ENCODE measurements at places on chromosomes 7 and 10.
A peak's percentile ranks its signal among the peaks of the same experiment; 100 is the strongest.

DNA sequence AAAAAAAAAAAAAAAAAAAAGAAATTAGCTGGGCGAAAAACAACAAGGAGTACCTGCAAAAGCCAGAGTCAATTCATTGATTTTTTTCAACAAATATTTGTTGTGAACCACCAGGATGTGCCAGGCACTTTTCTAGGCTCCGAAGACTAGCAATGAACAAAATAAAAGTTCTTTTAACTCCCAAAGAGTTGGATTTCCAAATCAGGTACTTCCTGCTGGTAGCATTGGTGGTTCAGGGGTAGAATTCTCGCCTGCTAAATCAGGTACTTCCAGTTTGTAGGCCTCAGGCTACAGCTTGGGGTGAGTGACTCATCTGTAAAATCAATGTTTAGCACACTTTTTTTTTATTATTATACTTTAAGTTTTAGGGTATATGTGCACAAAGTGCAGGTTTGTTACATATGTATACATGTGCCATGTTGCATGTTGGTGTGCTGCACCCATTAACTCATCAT, 10.9 kb downstream of the PPA1 start:
- no peak for DNase-seq

DNA sequence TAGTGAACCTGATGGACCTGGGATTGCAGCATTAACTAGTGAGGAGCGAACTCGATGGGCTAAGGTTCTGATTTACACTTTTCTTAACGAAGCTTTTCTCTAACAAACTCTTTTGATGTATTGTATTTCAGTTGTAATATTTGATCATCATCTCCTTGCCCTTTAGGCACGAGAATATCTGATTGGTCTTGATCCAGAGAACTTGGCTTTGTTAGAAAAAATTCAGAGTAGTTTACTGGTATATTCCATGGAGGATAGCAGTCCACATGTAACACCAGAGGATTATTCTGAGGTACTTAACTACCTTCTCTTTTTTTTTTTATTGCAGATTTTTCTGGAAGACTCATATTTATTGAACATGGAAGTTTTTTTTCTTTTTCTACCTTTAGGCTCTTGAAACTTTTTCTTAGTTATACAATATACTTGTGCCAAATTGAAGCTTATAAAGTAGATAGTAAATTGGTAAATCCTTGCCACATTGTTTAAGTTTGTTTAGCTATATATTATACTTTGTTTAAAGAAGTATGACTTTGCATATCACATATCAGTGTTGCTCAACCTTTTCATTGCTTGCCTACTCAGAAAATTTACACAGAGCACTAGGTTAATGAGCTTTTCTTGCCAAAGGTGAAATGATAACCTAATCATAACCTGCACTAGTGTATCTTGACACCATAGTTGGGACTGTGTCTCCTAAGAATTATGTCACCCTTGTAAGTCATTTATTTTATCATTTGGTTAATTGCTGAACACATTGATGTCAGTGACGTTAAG, 30.4 kb downstream of the CROT start:
- DNase-seq, result no peak

GRCh38 chr7:155206318-155207020, 91.2 kb upstream of the INSIG1 start:
- DNase-seq, result peak; percentile 81

GRCh38 chr10:16648366-16648765, 126.7 kb upstream of the C1QL3 start:
- no peak for DNase-seq

DNA sequence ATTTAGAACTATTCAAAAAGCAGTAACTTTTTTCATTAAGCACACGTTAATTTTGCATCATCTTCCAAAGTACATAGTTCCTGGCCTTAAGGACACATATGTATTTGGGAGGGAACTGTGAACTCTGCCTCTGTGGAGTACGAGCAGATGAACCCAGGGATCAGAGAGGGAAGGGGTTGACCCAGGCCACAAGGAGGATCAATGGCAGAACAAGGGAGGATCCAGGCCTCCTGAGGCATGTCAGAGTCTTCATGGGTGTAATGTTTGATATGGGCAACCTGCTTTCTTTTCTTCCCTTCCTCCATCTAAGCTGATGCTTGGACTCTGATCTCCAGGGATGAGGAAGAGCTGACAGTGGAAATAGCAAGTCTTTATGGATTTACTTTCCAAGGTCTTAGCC, 164.0 kb downstream of the SH2D4B start:
- no peak for DNase-seq

GRCh38 chr10:132229096-132229495, 42.3 kb downstream of the DPYSL4 start:
- no peak for DNase-seq

GRCh38 chr10:44888886-44889285, 22.3 kb upstream of the TMEM72 start:
- no peak for DNase-seq

- DNase-seq, result no peak
These were observed 384.2 kb downstream of the TYW1 start for GRCh38 chr7:67380858-67381257.

DNA sequence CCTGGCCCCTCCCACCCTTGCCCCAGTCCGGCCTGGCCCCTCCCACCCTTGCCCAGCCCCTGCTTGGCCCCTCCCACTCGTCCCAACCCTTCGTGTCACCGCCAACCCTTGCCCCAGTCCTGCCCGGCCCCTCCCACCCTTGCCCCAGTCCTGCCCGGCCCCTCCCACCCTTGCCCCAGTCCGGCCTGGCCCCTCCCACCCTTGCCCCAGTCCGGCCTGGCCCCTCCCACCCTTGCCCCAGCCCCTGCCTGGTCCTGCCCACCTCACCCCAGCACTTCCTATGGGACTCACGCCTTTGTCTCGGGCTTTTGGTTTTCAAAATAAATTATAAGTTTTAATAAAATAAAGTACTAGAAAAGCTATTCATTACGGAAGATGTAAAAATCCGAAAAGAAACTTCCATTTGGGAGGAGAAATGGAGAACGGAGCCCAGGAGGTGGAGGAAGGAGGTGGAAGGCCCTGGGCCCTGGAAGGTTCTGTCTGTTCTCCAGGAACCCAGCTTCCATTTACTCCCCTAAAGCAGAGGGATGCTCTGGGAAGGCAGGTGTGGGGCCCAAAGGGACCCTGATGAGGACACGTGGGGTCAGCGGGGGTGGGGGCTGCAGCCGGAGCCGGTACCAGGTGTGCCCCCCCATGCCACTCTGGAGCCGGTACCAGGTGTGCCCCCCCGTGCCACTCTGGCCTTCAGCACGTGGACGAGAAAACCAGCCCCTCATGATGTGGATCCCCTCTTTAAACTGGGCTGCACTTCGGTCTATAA, 52.2 kb downstream of the PWWP2B start:
- DNase-seq, result no peak

GRCh38 chr10:43943119-43943817, 294.6 kb upstream of the ZNF32 start:
- no peak for DNase-seq

DNA sequence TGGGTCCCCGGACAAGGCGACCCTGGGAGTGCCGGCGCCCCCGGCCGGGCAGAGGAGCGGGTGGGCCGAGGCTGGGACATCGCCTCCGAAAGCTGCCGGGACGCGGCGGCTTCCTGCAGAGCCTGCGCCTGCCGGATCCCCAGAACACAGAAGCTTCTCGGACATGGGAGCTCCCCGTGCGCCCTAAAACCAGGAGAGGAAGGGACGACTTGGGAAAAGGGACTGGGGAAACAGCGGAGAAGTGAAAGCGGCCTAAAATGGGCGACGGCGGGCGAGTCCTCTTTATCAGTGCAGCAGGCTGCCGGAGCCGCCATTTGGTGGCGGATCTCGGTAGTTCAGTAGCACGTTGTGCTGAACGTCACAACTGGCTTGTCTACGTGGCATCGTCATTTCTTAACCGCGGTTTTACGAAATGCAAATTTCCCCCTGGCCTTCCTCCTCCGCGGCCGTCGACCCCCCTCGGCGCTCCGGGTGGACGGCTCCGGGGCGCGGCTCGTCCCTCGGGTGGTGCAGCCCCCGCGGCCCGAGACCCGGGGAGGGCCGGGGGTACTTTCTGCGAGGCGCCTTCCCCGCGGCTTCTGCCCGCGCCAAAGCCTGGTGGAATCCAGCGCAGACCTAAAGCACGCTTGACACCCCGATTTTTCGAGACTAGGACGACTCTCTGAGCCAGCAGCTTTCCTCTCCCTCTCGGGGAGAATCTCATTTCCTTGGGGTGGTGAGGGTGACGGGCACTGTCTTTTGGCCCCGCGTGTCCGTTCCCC, 9.9 kb upstream of the SPAG6 start:
- peak; percentile 72 for DNase-seq

- no peak for DNase-seq
These were observed 88.3 kb downstream of the NKX6-2 start for GRCh38 chr10:132697578-132698200.

DNA sequence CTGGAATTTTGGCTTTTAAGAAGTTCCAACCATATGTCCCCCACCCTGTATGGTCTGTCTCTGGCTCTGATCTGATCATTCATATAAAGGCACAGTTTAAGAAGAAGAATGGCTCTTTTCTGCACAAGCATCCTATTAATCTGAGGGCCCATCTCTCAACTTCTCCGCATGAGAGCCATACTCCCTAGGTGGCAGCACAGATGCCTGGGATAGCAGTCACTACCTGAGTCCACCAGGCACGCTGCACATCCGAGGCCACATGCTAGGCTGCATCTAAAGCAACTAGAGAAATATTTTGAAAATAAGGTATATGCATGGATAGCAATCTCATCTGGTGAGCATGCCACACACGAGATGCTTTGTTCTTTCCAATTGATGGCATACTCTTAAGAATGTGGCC, 565.5 kb downstream of the PARD3 start:
- DNase-seq, result no peak

DNA sequence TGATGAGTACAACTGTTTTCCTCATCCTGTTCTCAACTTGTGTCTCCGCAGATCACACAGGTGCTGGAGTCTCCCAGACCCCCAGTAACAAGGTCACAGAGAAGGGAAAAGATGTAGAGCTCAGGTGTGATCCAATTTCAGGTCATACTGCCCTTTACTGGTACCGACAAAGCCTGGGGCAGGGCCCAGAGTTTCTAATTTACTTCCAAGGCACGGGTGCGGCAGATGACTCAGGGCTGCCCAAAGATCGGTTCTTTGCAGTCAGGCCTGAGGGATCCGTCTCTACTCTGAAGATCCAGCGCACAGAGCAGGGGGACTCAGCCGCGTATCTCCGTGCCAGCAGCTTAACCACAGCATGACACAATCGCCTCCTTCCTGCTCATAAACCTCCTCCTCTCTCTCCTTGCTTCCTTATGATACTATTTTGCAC, 126.7 kb upstream of the PRSS58 start:
- peak; percentile 67 for DNase-seq

DNA sequence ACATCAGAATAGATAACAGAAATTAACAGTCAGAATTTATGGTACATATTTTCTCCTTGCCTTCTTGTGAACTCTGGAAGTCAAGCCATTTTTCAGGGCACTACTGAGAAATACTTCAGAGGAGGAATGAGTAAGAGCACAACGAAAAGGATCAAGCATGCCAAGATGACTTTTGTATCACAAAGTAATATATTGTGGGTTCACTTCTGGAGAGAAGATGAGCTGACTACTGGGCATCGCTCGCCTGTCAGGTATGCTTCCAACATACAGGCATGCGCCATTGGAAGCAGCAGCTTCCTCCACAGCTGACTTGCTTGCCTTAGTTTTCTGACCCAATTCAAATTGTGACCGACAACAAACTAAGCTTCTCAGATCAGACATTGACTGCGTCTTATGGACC, 137.3 kb downstream of the VTI1A start:
- DNase-seq, result no peak

- no peak for DNase-seq
These were observed 1.7 kb downstream of the ELFN1 start for GRCh38 chr7:1671594-1672451.

GRCh38 chr10:132239126-132240031, 52.6 kb downstream of the DPYSL4 start:
- DNase-seq, result no peak

DNA sequence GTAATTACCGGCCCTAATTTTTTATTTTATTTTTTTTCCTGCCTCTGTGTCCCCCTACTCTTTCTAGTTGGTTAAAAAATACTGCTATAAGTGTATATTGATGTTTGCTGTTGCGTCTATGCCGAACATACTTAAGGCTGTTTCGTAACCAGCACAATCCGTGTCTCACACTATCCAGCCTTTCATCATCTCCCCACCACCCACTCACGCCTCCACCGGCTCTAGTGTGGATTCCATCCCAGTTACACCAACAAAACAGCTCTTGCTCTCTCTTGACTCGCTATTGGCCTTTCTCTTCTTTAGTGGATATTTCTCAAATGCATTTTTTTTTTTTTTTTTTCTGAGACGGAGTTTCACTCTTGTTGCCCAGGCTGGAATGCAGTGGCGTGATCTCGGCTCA, 70.1 kb upstream of the CAMK1D start:
- DNase-seq, result no peak

- DNase-seq, result no peak
These were observed 41.3 kb upstream of the ARL4A start for GRCh38 chr7:12646139-12646538.

GRCh38 chr7:40516376-40516775, 381.6 kb downstream of the SUGCT start:
- no peak for DNase-seq

DNA sequence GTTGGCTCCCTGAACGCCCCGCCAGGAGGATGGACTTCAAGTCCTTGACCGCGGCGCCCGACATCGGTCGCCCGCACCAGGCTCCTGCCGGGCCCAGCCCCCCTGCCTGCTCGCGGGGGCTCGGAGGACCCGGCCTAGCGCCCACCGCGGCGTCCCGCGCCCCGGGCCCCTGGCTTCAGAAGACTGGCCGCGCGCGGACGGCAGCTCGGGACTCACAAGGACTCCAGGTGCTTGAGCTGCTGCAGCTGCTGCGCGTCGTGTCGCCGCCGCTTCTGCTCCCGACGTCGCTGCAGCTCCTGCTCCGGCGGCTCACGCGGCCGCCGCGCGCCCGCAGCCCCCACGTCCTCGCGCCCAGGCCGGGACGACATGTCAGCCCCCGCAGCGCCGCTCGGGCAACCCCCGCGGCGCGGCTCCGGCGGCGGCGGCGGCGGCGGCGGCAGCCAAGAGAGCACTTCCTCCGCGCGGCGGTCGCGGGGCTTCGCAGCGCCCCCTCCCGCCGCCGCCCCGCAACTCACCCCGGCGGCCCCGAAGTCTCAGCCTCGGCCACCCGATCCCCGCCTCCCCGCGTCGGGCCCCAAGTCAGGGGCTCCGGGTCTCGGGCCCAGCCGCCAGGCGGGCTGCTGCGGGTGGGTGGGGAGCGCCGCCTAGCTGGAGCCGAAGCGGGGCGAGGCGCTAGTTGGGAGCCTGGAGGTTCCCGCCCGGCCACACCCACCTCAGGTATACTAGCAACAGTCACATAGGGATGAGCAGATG, at the start of gene RP9:
Gene RP9 (minus strand): TSS at position 400 of the 753 bp plus-strand sequence. CDS start 32 bp downstream, at position 368.
- DNase-seq, result peak; percentile 83

DNA sequence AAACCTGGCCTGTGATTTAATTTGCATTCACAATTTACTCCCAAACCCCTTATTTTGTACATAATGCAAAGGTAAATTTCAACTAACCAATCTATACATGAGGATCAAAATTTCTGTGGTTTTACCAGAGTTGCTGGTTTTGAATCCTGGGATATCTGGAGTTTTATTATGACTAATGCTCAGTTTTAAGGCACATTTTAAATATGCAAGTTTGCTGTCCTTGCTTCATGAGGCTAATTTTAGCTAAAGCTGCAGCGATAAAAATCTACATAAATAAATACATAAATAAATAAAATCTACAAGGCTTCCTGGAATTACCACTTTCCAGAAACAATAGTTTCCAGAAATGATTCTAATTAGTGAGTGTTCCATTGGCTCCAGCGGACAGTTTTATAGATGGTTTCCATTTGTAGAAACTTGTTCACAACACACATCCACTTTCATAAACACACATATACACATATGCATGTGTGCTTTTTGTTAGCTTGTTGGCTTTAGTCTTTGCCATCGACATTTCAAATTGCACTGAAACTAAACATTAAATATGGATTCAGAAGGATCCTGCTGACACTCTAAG, 339.5 kb upstream of the NRP1 start:
- no peak for DNase-seq

Measured in CD4-positive, alpha-beta T cell treated with Interleukin-17A for 4 hours (primary cell).